ENCODE measurements at places on chromosomes 1 and 21.

- DNase-seq = peak; percentile 38
Measured at GRCh38 chr1:15849775-15850324, 2.3 kb downstream of the SPEN start.

- DNase-seq = no peak
Measured at GRCh38 chr1:89966656-89967055, 28.3 kb upstream of the ZNF326 start.

- DNase-seq = peak; percentile 6
Measured at GRCh38 chr1:22398656-22399420, 52.8 kb upstream of the ZBTB40 start.

DNA sequence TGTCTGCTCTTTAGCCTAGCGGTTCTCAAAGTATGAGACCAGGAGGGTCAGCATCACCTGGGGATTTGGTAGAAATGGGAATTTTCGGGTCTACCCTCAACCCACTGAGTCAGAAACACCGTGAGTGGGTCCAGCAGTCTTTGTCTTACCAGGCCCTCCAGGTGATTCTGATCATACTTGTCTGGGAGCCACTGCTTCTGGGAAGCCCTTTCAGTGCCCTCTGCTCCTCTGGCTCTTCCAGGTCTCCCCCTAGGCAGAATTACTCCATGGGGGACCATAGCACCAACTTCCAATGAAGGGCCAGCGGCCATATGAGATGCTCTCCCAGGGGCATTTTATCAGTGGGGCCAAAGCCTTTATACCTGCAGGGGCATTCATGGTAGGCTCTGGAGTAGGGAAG is 81.0 kb upstream of the ETV3 start:
- DNase-seq = no peak

DNA sequence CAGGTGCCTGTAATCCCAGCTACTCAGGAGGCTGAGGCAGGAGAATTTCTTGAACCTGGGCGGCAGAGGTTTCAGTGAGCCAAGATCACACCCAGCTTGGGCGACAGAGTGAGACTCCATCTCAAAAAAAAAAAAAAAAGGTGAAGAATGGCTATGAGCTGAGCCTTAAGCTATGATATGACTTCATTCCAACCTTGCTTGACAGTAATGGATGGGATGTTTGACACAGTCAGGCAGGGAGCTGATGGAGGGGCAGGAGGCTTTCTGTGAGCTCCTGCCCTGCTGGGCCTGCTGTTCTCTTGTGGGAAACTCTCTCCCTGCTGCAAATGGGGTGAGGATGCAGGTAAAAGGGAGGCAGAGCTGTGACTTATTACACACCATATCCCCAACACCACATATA is 27.6 kb downstream of the NCF2 start:
- no peak for DNase-seq

- peak; percentile 84 for DNase-seq
Measured at GRCh38 chr1:221712776-221713431, 29.0 kb downstream of the DUSP10 start.

GRCh38 chr1:103459346-103459745 is 66.2 kb upstream of the RNPC3 start:
- no peak for DNase-seq

- peak; percentile 11 for DNase-seq
Measured at GRCh38 chr1:45393718-45394302, 53.6 kb upstream of the MUTYH start.

GRCh38 chr1:160605205-160605604 is 25.9 kb upstream of the CD84 start:
- DNase-seq = no peak

GRCh38 chr1:233614743-233615521 is 1.0 kb downstream of the KCNK1 start:
- no peak for DNase-seq

- no peak for DNase-seq
Measured at GRCh38 chr1:153648000-153648643, 10.4 kb upstream of the SNAPIN start.

GRCh38 chr21:22900490-22900889 is 1902.3 kb downstream of the NCAM2 start:
- DNase-seq = no peak

GRCh38 chr1:43007377-43008114 is 48.9 kb upstream of the SLC2A1 start:
- no peak for DNase-seq

- no peak for DNase-seq
Measured at GRCh38 chr1:188782220-188782841, 1695.3 kb downstream of the BRINP3 start.

DNA sequence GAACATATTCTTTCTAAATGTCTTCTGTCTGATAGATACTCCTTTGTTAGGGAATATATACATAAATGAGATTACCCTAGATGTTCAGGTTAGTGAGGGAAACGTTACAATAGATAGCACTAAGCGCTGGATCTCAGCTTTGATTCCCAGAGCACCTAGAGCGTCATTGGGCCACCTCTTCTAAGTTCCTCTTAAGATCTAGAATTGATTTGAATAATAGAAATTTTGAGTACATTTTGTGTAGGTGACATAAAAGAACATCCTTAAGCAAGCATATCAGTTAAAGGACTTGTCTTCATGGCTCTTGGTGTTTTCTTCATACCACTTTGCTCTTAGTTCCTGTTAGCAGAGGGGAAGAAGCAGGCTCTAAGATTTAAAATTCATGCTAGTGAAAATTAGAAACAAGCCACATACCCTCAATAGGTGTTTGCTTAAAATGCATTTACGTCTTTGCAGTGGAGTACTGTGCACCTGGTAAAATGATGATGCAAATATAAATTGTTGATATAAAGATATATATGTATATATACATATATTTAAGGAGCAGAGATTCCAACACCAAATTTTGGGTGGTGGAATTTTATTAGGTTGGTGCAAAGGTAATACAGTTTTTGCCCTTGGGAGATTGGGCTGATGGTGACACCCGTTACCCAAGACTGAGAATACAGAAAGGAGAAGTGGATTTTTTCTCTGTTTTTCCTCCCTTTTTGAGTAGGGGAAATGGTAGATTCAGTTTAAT is 47.1 kb downstream of the DYRK1A start:
- no peak for DNase-seq

GRCh38 chr21:43890042-43890441 is 25.0 kb downstream of the AGPAT3 start:
- no peak for DNase-seq

DNA sequence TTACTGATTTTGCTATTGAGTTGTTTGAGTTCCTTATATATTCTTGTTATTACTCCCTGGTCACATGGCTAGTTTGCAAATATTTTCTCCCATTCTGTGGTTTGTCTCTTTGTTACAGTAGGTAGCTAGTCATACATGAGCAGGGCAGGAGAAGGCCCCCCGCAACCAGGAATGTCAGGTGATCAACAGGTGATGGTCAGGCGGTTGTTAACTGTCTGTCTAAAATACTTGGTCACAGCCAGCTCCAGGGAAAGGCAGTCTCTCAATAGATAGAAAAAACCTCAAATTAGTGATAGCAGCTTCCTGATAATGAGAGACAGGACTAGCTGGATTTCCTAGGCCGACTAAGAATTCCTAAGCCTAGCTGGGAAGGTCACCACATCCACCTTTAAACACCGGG is 217.9 kb downstream of the RHOU start:
- DNase-seq = no peak

DNA sequence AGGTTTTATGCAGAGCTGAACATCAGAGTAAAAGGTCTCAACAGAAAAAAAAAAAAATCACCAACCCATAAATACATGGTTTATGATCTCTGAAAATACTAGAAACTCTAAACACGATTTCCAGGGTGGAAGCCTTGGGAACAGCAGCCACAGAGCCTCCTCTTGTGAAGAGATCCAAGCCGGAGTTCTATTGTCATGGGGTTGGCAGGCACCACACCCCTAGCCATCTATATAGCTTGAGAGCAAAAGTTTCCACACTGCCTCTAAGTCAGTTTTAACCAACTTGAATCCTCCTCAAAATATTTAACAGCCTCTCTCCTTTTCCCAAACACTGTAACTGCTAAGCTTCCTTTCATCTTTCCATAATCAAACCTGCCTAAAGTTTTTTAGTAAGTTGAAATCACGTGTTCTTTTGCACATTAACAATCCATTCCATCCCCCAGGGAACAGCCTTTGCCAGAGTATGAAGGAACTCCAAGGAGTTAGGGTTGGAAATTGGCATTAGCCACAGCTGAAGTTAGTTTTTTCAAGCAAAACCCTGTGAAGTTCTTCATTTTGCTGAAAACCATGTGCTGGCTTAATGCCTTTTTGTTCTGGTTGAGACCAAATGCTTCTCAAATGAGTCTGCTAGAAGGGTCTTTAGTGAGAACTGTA is 13.8 kb upstream of the SEC16B start:
- DNase-seq = no peak

DNA sequence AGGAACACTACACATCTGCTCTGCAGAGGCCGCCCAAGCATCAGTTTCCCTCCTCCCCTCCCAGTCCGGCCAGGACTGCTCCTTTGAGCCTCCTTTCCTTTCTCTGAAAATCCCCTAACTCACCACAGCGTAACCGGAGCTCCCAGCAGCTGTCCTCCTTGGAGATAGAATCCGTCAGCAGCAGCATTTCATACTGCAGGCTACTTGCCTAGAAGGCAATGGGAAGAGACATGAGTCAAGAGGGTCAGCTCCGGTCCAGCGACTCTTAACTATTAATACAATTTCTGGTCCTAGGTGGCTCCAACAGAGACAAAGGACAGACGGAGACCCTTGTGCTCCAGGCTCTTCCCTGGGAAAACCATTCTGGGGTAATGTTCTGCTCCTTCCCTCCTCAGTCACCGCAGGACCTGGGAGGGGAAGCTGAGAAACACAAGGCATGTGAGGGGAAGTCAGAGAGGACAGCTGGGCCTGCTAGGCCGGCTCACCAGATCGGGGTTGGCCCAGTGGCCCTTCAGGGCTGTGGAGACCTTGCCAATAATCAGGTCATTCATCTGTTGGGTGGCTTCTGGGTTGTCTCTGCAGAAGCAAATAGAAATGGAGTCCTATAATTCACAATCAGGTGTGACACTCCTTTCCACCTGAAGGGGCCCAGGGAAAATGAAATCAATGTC is 99.7 kb downstream of the UBR4 start:
- no peak for DNase-seq

DNA sequence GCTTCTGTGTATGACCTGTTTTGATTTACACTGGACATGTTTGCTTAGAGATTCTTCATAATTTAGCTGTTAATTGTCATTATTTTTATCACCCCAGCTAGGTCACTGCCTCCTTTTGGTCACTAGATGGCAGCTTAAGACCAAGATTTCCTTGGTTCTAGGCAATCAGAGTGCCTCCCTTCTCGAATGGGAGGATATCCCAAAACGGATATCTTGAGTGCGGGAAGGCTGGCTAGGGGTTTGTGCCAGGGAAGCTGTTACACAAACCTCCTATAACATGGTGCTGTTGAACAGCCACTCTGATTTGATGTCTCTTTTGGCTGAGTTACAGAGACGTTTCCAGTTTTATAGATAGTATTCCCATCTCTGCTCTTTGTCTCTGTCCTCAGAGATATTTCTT is 283.5 kb downstream of the S1PR1 start:
- DNase-seq = peak; percentile 35

All from CD4-positive, alpha-beta T cell treated with Interleukin-12 subunit alpha and Interleukin-12 subunit beta, for 1 hour (primary cell).